Posterior vena cava (tissue), 2 donors: ENCODE measurements at places on chromosomes 7 and 10.

DNA sequence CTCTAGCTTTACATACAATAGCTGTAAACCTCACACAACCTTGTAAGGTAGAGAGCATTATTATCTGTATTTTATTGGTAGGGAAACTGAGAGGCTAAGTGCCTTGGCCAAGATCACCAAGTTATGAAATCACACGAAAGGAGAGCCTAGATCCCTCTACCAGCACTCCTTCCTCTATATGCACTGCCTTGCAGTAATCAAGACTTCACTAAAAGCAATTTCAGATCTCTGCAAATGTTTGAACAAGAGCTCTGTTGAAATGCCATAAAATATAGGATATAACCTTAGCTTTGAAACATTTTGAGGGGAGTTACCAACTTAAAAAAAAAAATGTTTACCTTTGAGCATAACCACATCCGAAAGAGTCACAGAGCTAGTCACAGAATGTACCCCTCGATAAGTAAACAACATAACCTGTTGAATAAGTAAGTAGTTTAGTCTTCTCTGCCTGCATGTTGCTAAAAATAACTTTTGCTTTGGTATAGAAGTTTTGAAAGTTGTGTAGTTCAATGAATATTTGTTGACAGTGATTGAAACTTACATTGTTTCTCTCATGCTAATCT lies 709.4 kb downstream of the AUTS2 start:
- no peak for DNase-seq

DNA sequence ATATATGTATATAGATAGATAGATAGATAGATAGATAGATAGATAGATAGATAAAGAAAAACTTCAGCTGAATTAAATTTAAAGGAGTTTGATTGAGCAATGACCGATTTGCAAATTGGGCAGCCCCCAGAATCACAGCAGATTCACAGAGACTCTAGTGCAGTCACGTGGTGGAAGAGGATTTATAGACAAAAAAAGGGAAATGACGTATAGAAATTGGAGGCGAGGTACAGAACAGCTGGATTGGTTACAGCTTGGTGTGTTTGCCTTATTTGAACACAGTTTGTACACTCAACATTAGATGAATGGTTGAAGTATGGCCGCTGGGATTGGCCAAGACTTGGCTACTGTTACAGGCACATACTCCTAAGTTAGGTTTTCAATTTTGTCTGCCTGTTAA lies 8.2 kb upstream of the PODXL start:
- DNase-seq = no peak

GRCh38 chr10:112552593-112553110 lies 105.6 kb downstream of the VTI1A start:
- DNase-seq = no peak

- no peak for DNase-seq
These were observed 234.2 kb upstream of the LRRN3 start for GRCh38 chr7:110856704-110857103.
